Central memory CD4-positive, alpha-beta T cell (primary cell): ENCODE measurements at places on chromosomes 3 and 15.

GRCh38 chr15:22895465-22896190, 57.2 kb downstream of the NIPA2 start:
- no peak for DNase-seq

- no peak for DNase-seq
These were observed 79.9 kb upstream of the MITF start for GRCh38 chr3:69659180-69659910.

DNA sequence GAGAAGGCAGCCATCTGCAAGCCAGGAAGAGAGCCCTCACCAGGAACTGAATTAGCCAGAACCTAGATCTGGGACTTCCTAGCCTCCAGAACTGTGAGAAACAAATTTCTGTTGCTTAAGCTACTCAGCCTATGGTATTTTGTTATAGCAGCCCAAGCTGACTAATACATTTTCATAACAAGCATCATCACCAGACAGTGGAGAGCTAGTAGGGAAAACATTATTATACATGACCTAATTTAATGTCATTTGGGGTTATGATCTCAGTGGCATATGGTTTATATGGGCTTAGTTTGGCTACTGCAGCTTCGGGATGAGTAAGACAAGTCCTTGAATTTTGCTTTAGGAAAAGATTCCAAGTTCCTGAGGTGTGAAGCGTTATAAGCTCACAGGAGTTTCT, 35.6 kb downstream of the LNP1 start:
- DNase-seq, result no peak

- no peak for DNase-seq
These were observed 67.9 kb upstream of the MITF start for GRCh38 chr3:69671082-69671952.

- DNase-seq, result no peak
These were observed 25.9 kb upstream of the UACA start for GRCh38 chr15:70789213-70789612.

DNA sequence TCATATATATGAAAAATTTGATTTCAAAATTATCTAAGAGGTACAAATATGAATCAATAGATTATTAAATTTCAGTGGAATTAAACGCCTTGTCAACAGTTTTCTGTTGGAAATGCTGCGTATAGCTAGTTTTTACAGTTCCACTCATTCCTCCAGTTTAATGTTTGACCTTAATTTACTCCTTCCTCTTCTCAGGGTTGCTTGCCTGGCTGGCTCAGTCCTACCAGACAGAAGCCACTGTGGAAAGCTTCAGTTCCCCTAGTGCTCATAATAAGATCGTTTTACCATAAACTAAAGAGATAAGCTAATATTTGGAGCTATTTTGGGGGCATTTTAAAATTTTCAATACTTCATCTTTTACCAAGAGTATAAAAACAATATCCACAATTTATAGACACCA, 22.8 kb downstream of the EMC7 start:
- no peak for DNase-seq

DNA sequence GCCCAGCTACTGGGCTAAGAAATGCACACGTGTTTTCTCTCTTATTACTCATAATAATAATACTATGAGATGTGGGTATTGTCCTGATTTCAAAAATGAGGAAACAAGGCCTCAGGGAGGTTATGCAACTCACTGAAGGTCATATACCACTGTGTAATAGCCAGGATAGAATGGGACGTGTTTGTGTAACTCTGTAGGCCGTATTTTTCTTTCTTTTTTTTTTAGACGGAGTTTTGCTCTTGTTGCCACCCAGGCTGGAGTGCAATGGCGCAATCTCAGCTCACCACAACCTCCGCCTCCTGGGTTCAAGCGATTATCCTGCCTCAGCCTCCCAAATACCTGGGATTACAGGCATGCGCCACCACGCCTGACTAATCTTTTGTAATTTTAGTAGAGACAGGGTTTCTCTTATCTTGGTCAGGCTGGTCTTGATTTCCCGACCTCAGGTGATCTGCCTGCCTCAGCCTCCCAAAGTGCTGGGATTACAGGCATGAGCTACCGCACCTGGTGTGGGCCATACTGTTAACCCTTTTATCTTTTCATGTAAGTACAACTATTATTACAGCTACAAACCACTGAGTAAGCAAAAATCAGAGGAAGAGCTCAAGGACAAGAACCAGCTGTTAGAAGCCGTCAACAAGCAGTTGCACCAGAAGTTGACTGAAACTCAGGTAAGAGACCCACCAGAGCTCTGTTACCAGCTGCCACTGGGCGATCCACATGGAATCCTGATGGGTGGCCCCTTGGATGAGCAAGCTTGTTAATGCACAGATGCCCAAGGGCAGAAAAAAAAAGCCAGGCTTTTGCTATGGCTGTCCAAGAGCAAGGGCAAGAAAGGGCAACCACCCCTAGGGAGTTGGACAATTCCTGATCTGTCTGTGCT, 6.7 kb downstream of the KNSTRN start:
- no peak for DNase-seq

DNA sequence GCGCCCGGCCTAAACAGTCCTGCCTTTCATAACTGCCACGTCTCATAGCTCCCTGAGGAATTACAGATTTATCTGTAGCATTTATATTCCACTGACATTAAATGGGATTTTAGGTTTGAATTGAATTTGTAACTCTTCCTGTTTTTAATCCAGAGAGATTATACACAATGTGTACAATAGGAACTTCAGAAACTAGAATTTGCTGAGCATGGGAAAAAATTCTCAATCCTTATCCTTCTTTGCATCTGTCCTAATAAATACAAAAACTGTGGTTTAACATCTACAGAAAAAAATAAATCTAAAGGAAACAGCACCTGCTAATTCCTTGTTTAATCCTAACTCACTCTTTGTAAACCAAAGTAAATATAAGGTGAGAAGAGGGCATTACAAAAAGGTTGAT, 2.2 kb downstream of the NEK11 start:
- no peak for DNase-seq

- DNase-seq, result no peak
These were observed 56.6 kb upstream of the PLXND1 start for GRCh38 chr3:129663045-129663446.

GRCh38 chr3:186544281-186544680, at the start of gene CRYGS:
Gene CRYGS (minus strand): TSS chr3:186544380. CDS start chr3:186544326, 54 bp downstream.
- DNase-seq, result no peak

- no peak for DNase-seq
These were observed 123.8 kb downstream of the SV2B start for GRCh38 chr15:91223863-91224262.

DNA sequence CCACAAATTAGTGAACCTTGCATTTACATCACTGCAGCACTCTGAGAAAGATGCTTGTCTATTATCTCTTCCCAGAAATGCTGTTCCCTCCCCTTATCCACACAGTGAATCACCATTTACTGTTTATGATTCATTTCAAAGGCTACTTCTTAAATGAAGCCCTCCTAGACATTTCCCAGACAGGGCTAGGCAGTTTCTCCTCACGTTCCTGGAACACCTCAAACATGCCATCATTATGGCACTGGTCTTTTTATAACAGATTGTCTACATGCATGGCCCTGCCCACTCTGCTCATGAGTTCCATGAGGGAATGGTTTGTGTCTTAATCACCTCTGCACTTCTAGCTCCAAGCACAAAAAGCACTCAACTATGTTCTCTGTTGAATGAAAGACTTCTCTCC, 32.2 kb upstream of the TM2D3 start:
- DNase-seq, result no peak

DNA sequence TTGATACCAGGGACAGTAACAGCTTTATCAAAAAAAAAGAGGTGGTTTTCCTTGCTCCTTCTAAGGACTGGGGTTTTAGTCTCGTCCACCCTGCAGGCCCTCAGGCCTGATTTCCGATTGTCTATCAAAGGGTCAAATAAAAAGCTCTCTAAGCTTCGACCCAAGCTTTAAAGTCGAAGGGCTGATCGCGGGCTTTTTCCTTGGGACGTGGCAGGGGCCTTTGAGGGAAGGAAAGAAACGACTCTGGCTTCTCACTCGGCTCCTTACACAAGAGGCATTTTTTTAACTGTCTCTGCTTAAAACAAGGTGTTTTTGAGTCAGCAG, 354 bp upstream of the KLHL24 start:
- no peak for DNase-seq

DNA sequence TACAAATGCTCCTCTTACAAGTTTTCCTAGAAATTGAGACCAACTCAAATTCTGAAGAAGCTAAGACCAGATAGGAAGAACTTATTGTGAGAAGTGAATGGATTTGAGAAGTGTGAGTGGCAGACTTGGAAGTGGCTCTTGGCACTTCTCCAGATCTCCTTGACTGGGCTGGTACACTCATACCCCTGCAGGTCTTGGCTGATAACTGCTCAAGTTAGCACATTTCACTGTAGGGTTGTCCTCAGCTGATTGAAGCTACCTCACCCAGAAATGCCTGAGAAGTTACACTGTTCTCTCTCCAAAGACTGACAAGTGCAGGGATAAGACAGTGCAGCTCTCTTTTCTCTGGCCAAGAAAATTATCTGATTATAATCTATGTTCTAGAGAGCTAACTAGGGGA, 16.5 kb upstream of the CLDN1 start:
- no peak for DNase-seq

DNA sequence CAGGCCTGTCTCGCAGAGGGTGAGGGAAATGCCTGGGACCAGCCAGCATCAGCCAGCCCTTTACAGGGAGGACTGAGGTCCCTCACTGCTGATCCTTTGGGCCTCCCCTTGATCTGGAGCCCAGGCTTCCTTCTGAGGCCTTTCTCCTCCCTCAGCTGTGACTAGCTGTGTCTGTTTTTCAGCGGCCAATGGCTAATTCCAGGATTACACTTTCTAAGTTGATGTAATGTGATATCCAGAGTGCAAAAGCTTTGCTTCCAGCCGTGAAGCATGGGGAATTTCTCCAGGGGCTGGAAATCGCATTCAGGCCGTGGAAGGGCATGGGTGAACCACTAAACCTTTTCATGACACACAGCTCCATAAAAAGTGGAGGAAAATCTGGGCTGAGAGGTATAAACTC, 157.6 kb downstream of the SHQ1 start:
- no peak for DNase-seq

GRCh38 chr3:167057581-167057980, 322.5 kb downstream of the ZBBX start:
- DNase-seq, result no peak

DNA sequence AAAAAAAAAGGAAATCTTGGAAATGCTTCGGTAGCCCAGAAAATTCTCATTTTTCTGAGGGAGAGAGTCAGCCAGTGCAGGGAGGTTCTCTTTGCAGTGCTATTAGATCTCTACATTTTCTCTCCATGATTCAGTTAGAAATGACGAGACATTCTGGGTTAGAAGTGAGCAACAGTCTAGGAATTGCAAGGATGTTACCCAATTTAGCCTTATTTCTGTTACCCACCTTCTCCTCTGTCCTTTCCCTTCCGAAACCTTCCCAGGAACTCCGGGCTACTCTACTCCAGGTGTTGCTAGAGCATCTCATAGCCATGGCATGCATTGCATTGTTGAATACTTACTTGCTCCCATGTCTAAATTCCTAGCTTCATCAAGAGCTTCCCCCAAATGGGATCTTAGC, 106.8 kb downstream of the EDEM1 start:
- DNase-seq, result no peak

GRCh38 chr15:101578443-101578894, 73.7 kb downstream of the TM2D3 start:
- DNase-seq, result no peak

DNA sequence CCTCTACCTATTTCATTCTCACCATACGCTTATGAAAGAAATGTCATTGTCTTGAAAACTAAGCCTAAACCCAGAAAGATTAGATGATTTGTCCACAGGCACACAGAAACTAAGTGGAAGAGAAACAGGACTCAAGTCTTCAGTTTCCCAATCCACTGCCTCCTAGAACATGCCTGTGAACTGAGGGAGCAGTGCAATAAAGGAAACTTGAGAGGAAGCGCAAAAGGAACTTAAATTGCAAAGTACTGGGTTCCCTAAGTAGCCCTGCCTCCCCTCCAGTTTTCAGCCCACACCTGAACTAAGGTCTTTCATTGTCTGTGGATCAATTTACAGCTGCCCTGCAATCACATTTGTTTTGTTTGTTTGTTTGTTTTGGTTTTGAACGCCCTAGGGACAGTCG, 56.7 kb upstream of the TSEN2 start:
- DNase-seq, result no peak

DNA sequence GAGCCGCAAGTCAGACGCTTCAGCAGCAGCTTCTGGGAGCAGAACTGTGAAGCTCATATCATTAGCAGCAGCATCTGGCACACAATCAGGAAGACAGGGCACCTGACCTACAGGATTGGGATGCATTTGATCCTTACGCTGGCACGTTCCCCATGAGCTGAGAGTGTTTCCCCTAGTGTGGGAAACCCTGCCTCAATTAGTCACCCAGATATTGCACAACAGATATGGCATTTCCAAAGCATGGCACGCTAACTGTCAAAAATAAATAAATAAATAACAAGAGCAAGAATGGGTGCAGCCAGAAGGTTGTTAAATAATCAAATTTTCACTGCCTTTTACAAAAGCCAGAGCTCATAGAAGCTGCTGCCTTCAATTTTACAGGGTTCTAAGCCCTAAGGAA, 189.6 kb upstream of the THBS1 start:
- DNase-seq, result no peak

DNA sequence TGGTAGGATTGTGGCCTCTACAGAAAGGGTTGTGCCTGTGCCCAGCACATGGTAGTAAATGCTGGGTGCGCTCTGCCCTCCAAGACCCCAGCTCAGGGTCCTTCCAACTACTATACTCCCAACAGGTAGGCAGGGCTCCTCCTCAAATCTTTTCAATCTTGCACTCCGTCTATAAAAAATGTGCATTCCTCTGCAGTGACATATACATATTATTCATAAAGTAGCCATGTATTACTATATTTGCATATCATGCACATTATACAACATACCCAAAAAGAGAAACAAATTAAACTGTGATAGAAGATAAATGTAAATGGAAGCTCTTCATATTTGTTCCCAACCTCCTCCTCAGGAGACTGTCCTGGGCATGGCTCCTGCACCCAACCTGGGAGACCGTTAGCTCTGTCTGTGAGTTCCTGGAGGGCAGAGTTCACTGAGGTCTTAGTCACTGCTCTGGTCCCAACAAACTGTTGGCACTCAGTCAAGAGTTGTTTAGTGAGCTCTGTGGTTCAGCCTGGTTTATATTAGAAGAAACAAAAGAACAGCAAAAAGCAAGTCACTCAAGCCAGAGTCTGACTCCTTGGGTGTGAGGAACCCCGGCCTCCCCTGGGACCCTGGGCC, 47.7 kb upstream of the GRIP2 start:
- DNase-seq, result no peak

- DNase-seq, result no peak
These were observed 119.4 kb downstream of the ECT2 start for GRCh38 chr3:172869784-172870518.

- DNase-seq, result no peak
These were observed 544.3 kb downstream of the NTRK3 start for GRCh38 chr15:87712211-87712610.

DNA sequence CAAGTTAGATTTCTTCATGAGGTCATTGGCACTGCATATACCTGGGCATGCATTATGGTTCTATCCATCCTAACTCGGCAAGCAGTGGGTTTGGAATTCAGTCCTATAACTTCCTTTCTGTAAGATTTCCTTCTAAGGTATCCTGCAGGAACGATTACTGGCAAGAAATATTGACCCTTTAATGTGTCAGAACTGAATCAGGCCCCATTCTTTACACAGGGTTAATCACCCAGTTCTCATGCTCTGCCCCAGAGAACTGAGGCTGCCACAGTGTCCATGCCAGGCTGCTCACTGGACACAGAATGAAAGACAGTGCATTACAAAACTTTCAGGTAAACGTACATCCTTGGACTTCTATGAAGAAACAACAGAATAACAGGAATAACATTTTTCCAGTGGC, 108.9 kb downstream of the RPL22L1 start:
- no peak for DNase-seq
